ENCODE measurements at places on chromosomes 7 and 10.

DNA sequence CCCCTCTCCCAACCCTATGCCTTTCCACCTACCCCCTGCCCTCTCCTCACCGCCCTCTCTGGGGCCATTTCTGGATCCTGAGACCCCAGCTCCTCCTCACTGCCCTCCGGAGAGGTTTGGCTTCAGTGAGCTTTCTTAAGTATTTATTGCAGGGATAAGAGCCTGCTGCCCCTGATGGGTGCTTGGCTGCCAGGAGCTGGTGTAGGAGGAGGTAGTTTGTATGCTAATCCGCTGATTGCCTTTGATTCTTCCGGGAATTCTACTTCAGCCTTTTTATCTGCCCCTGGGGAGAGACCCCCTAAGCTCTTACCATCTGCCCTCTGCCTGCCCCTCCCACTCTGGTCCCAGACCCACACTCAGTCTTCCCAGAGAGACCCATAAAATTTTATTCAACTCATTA is 263.5 kb upstream of the PODXL start:
- H3K4me1 ChIP-seq: no peaks in the 10 kb centered on the region
- H3K36me3 ChIP-seq: no peaks in the 10 kb centered on the region
- H3K27ac ChIP-seq: no peak overlapping the region
- no peak for DNase-seq
- no peak overlapping the region for H3K4me3 ChIP-seq

DNA sequence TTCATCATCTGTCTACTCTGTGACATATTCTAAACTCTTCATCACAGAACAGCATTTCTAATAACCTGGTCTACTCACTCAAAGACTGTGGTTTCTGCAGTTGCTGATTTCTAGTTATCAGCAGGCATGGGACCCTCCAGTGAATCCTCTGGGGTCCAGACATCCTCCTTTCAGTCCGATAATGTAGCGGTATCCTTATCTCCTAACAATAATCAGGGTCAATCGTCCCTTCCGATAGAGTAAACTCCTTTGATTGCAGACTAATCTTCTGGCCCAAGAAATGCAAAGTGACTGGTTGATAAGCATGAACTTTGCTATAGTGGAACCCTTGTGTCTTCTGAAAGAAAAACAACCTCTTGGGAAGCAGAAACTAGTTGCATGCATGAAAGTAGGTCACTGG is 1209.8 kb upstream of the CELF2 start:
- no peak for DNase-seq
- no peak overlapping the region for H3K27ac ChIP-seq

- no peak overlapping the region for H3K4me3 ChIP-seq
- no peaks in the 10 kb centered on the region for H3K36me3 ChIP-seq
- no peak for DNase-seq
- H3K27ac ChIP-seq: no peak overlapping the region
- H3K4me1 ChIP-seq: no peaks in the 10 kb centered on the region
Observed at GRCh38 chr10:19638896-19639233, 177.4 kb upstream of the PLXDC2 start.

DNA sequence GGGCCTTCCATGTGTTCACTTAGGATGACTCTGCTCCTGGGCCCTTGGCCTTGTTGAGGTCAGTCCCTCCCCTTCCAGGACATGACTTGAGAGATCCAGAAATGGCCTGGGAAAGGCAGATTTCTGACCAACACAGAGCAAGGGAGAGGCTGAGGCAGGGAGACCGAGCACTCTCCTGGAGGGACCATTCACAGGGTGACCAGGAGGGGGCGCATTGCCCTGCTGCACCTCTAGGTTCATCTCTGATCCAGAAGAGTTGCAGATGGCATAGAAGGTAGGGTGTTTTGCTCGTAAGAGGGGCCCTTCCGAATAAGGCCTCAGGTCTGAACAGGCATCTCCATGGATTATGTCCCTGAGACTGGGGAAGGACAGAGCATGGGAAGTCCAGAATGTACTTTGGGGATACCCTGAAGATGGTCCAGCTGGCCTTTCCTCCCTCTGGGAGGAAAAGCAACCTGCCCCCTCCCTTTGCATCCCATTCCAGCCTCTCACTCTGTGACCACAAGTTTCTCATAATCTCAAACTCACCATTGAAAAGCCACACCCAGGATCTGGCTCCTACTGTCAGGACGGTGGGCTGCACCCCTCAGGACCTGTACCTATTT is 6.6 kb downstream of the DMBT1 start:
- peak; percentile 28 for DNase-seq
- H3K27ac ChIP-seq: no peak overlapping the region
- H3K4me3 ChIP-seq: no peak overlapping the region
- H3K36me3 ChIP-seq: no peaks in the 10 kb centered on the region
- H3K4me1 ChIP-seq: peaks cover 4% of the 10 kb centered on the region

DNA sequence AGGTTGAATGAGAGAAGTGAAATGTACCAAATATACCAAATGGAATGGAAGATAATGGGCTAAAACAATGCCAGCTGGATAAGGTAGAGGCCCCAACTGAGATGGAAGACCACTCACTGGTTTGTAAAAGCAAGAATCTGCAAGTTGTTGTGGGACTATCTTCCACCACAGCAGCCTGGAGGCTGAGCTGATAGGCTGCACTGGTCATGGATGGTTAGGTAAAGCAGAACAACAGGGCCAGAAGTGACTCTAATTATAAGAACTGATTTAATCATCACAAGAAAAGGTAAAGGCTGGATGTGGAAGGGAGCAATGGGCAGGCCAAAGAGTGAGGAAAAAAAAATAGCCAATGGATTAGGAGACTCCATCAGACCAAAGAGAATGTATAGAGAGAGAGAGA is 11.8 kb downstream of the TFEC start:
- no peaks in the 10 kb centered on the region for H3K4me1 ChIP-seq
- H3K36me3 ChIP-seq: no peaks in the 10 kb centered on the region
- H3K4me3 ChIP-seq: no peak overlapping the region

- H3K4me1 ChIP-seq: peaks cover 15% of the 10 kb centered on the region
- H3K36me3 ChIP-seq: no peaks in the 10 kb centered on the region
- H3K27ac ChIP-seq: no peak overlapping the region
Observed at GRCh38 chr7:12401538-12402364, 1.9 kb downstream of the VWDE start.

- no peak overlapping the region for H3K27ac ChIP-seq
- H3K36me3 ChIP-seq: no peaks in the 10 kb centered on the region
- H3K4me3 ChIP-seq: no peak overlapping the region
- H3K4me1 ChIP-seq: no peaks in the 10 kb centered on the region
- no peaks in the 10 kb centered on the region for H3K27me3 ChIP-seq
Observed at GRCh38 chr7:149819141-149819960, 18.8 kb upstream of the ZNF862 start.

- no peaks in the 10 kb centered on the region for H3K4me1 ChIP-seq
- peaks cover 36% of the 10 kb centered on the region for H3K36me3 ChIP-seq
- no peaks in the 10 kb centered on the region for H3K27me3 ChIP-seq
- no peak for DNase-seq
- no peak overlapping the region for H3K4me3 ChIP-seq
Observed at GRCh38 chr10:73379064-73379748, 20.5 kb upstream of the CFAP70 start.

GRCh38 chr7:21426286-21427181 is 1.3 kb upstream of the SP4 start:
- H3K36me3 ChIP-seq: no peaks in the 10 kb centered on the region
- no peaks in the 10 kb centered on the region for H3K27me3 ChIP-seq
- no peak for DNase-seq
- peaks cover 5% of the 10 kb centered on the region for H3K4me1 ChIP-seq

- H3K27me3 ChIP-seq: no peaks in the 10 kb centered on the region
- no peaks in the 10 kb centered on the region for H3K36me3 ChIP-seq
- no peak for DNase-seq
- H3K4me1 ChIP-seq: no peaks in the 10 kb centered on the region
Observed at GRCh38 chr10:32790483-32790882, 167.5 kb downstream of the ITGB1 start.
